H1 (cell line): ENCODE measurements at places on chromosomes 5 and 9.
A peak's percentile ranks its signal among the peaks of the same experiment; 100 is the strongest.

GRCh38 chr9:119487118-119487827 is 118.0 kb upstream of the BRINP1 start:
- no peak overlapping the region for H3K4me3 ChIP-seq
- no peaks in the 10 kb centered on the region for H3K36me3 ChIP-seq
- H3K4me1 ChIP-seq, result peaks cover 8% of the 10 kb centered on the region; the same call in 1 of the 2 replicates

DNA sequence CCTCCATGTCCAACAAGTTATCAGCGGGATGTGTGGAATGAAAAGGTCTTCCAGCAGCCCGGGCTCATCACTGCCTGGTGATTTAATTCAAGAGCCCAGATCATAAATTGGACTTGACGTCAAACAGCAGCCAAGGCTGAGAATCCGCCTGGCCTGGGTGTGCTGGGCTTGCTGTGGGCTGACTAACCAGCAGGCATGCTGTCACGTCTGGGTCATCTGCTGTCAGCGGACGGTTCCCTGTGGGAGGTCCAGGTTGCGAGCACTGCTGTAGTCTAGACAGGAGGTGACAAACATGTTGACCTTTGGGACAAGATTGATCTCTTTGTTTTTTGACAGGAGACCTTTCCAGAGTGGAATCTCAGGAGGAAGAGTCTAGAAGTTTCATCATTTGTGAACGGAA is 289.7 kb downstream of the OSTF1 start:
- H3K4me1 ChIP-seq, result no peaks in the 10 kb centered on the region
- H3K36me3 ChIP-seq, result no peaks in the 10 kb centered on the region
- DNase-seq, result no peak
- H3K4me3 ChIP-seq, result no peak overlapping the region

DNA sequence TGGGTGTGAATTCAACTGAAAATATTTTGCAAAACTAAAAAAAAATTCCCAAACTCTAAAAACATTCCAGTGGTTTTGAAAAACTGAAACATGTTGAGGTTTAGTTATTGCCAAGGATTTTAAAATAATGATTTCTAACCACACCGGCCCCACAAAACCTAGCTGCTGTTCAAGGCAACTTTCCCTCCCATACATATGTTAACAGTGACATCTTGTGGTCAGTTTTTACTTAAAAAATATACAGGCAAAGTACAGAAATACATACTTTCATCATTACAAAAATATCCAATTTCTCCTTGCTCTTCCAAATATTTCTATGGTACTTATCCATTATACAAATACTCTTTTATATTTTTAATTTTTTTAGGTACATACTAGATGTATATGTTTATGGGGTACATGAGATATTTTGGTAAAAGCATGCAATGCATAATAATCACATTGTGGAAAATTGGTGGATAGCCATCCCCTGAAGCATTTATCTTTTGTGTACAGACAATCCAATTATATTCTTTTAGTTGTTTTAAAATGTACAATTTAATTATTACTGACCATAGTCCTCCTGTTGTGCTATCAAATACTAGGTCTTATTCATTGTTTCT is 34.4 kb upstream of the MRPS30 start:
- H3K27me3 ChIP-seq, result no peaks in the 10 kb centered on the region
- no peaks in the 10 kb centered on the region for H3K36me3 ChIP-seq
- DNase-seq, result no peak
- H3K4me3 ChIP-seq, result no peak overlapping the region
- no peaks in the 10 kb centered on the region for H3K4me1 ChIP-seq

- DNase-seq, result no peak
- no peaks in the 10 kb centered on the region for H3K4me1 ChIP-seq
- no peaks in the 10 kb centered on the region for H3K36me3 ChIP-seq
- H3K27me3 ChIP-seq, result no peaks in the 10 kb centered on the region
- no peak overlapping the region for H3K27ac ChIP-seq
Observed at GRCh38 chr5:170206958-170207357, 25.8 kb upstream of the C5orf58 start.

DNA sequence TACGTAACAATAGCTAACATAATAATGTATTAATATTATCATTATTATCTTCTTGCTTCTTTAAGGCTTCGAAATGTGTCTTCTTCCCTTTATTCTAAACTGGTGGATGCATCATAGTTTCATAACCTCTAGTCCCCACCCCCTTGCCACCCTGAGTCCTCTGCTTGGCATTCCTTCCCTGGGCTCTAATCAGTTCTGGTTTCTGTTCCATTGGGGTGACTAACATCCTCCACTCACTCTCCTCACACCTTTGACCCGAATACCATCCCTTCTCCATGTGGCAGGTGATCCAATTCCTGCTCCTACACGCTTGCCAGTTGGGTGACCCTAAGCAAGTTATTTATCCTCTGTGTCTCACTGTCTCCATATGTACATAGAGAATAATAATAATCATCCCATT is 286.1 kb downstream of the TRPM3 start:
- H3K36me3 ChIP-seq, result no peaks in the 10 kb centered on the region
- no peak for DNase-seq
- no peak overlapping the region for H3K4me3 ChIP-seq
- no peaks in the 10 kb centered on the region for H3K27me3 ChIP-seq

DNA sequence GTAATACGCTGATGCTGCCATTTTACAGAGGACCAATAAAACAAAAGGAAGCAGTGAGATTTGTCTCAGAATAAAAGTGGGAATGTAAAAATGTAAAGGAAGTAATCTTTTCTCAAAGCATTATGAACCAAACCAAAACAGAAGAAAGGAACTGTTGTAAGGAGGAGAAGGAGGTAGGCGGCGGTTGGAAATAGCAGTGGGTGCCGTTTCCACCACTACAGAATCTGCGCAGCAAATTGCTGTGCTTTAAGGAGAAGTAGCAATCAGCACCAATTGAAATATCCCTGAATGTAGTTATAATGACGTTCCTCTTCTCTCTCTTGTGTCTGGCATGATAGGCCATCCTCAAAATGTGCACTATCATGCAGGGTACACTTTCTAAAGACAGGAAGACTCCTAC is 455.1 kb upstream of the TLE4 start:
- H3K27me3 ChIP-seq, result no peaks in the 10 kb centered on the region
- DNase-seq, result no peak
- no peaks in the 10 kb centered on the region for H3K36me3 ChIP-seq
- no peak overlapping the region for H3K27ac ChIP-seq
- H3K4me1 ChIP-seq, result no peaks in the 10 kb centered on the region
- H3K4me3 ChIP-seq, result no peak overlapping the region

- H3K4me3 ChIP-seq, result no peak overlapping the region
- no peaks in the 10 kb centered on the region for H3K36me3 ChIP-seq
- no peaks in the 10 kb centered on the region for H3K4me1 ChIP-seq
Observed at GRCh38 chr9:12972608-12973589, 198.1 kb downstream of the LURAP1L start.

DNA sequence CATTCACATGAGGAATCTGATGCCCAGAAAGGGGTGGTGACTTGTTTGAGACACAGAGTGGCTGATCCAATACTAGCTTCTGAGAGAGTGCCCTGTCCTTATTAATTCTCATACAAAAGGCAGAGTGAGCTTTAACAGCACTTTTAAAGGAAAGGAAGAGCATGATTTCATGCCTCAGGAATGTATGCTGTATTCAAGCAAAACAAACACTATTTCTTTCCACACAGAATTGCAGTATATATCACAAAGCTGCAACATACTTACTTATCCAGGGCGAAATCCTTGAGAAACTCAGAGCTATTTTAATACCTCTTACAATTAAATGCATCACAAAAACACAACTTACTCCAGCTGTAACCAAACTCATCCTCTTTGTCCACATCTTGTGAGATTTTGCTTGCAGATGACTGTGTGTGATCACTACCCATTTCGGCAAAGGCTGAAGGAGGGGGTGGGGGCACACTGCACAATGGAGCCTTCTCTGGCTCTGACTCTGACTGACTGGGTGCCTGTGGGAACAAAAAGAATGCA is 139.8 kb downstream of the MPDZ start:
- peaks cover 5% of the 10 kb centered on the region for H3K4me1 ChIP-seq
- peaks cover 13% of the 10 kb centered on the region for H3K36me3 ChIP-seq
- no peak overlapping the region for H3K27ac ChIP-seq
- no peaks in the 10 kb centered on the region for H3K27me3 ChIP-seq
- DNase-seq, result no peak

GRCh38 chr9:120710110-120710981 is 3.9 kb downstream of the MEGF9 start:
- no peak overlapping the region for H3K4me3 ChIP-seq
- H3K27ac ChIP-seq, result no peak overlapping the region
- H3K4me1 ChIP-seq, result peaks cover 6% of the 10 kb centered on the region; the same call in 1 of the 2 replicates
- H3K27me3 ChIP-seq, result peaks cover 14% of the 10 kb centered on the region; the same call in 1 of the 2 replicates
- no peak for DNase-seq
- no peaks in the 10 kb centered on the region for H3K36me3 ChIP-seq

DNA sequence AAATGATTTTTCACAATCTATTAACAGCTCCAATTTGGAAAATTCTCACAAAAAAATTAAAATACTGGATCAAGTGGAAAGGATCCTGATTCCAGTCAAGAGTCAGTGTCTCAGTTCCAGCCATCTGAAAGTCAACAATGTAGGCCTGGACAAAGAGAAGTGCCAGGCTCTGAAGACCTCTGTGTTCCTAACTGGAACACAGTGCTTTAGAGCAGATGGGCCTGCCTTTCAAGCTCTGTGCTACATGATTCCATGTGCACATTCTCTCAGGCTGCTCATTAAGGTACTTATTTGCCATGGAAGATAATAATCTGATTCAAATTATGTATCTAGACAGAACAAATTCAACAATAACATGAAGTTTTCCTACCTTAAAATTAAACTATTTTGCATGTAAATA is 30.2 kb upstream of the ALDH1A1 start:
- no peak overlapping the region for H3K27ac ChIP-seq
- no peak overlapping the region for H3K4me3 ChIP-seq
- no peaks in the 10 kb centered on the region for H3K36me3 ChIP-seq
- DNase-seq, result no peak
- no peaks in the 10 kb centered on the region for H3K4me1 ChIP-seq

GRCh38 chr5:134911285-134912206 is 6.6 kb downstream of the PCBD2 start:
- no peak overlapping the region for H3K27ac ChIP-seq
- H3K4me3 ChIP-seq, result no peak overlapping the region
- peaks cover 3% of the 10 kb centered on the region; the same call in 1 of the 2 replicates for H3K36me3 ChIP-seq
- no peak for DNase-seq

DNA sequence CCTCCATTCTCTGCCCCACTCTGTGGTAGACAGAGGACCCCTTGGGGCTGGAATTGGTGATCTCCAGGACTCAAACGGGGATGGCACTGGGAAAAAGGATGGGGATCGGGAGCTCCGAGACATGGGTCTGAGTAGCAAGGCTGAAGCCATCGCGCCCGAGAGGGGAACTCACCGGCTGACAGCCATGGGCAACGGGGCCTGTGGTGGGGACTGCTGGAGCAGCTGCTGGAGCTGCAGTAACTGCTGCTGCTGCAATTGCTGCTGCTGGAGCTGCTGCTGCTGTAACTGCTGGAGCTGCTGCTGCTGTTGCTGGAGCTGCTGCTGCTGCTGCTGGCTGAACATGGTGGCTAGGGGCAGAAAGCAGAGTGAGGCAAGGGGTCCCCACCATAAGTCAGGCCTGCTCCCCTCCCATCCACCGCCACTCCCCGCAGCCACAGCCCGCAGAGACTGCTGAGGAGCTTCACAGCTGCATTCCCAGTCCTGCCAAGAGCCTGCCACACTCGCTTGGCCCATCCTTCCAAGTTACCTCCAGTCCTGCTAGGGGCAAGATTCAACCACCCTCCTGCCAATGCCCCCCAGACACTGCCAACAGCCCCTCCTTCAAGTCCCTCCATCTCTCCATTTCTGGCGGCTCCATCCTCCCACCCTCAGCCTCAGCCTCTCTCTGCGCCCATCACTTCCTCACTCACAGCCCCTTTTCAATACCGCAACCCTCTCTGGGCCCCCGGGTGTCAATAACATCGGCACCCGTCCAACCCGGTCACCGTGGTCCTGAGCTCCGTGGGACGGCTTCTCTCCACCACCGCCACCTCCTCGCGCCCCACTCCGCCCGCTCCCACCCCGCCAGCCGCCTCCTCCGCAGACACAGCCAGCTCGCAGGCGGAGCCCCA is 611 bp downstream of the CIZ1 start:
- H3K4me1 ChIP-seq, result no peaks in the 10 kb centered on the region
- H3K27ac ChIP-seq, result no peak overlapping the region; the same call in 1 of the 2 replicates
- peak; percentile 51 for DNase-seq
- no peaks in the 10 kb centered on the region for H3K27me3 ChIP-seq
- 0 out of 2 replicates have a peak, but pooled peaks cover 2% of the 10 kb centered on the region for H3K36me3 ChIP-seq
- peak overlapping the region; percentile 75 for H3K4me3 ChIP-seq

GRCh38 chr5:157275403-157275802 is 9.5 kb downstream of the CYFIP2 start:
- H3K36me3 ChIP-seq, result no peaks in the 10 kb centered on the region
- H3K27ac ChIP-seq, result no peak overlapping the region
- no peaks in the 10 kb centered on the region for H3K27me3 ChIP-seq
- no peak for DNase-seq

DNA sequence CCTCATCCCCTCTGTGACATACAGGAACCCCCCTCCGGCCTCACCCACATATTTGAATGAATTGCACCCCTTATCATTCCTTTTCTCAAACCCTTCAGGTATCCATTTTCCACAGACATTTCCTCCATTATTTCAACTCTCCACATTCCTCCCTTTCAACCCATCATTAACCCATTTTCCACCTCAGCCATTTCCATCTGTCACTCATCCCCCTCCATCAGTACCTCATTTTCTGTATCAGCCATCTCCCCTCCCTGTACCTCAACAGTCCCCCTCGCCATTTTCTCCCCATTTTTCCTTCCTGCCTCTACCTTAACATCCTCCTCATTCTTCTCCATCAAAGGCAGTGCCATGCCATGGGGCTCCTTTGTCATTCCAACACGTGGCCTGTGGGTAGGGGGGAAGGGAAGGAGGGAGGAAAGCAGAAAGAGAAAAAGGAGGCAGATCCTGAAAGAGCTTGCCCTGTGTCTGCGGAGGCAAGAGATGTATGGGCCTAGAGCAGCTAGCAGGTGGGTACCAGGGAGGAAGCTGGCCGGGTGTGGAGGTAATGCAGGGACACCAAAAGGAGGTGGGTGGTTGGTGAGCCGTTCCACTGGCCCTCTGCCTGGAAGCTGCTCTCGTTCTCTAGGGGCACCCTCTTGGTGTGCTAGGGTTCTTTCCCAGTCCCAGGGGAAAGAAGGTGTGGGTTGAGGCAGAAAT is 1.5 kb downstream of the DNAJB5 start:
- peak overlapping the region; percentile 67 for H3K4me3 ChIP-seq
- no peaks in the 10 kb centered on the region for H3K27me3 ChIP-seq
- no peak for DNase-seq
- peaks cover 46% of the 10 kb centered on the region for H3K4me1 ChIP-seq

GRCh38 chr5:78765756-78766411 is 117.3 kb upstream of the LHFPL2 start:
- no peaks in the 10 kb centered on the region for H3K36me3 ChIP-seq
- no peak overlapping the region for H3K27ac ChIP-seq
- DNase-seq, result no peak
- H3K4me3 ChIP-seq, result no peak overlapping the region
- no peaks in the 10 kb centered on the region for H3K4me1 ChIP-seq

- H3K27me3 ChIP-seq, result no peaks in the 10 kb centered on the region
- H3K27ac ChIP-seq, result no peak overlapping the region
- DNase-seq, result no peak
- H3K4me3 ChIP-seq, result no peak overlapping the region
Observed at GRCh38 chr9:94622087-94622800, 17.1 kb downstream of the FBP1 start.

GRCh38 chr9:708182-708550 is 133.3 kb upstream of the DMRT1 start:
- no peak overlapping the region for H3K27ac ChIP-seq
- H3K4me3 ChIP-seq, result no peak overlapping the region
- peaks cover 2% of the 10 kb centered on the region for H3K4me1 ChIP-seq
- DNase-seq, result no peak

- no peaks in the 10 kb centered on the region for H3K36me3 ChIP-seq
- no peaks in the 10 kb centered on the region for H3K4me1 ChIP-seq
- H3K27me3 ChIP-seq, result no peaks in the 10 kb centered on the region
- no peak overlapping the region for H3K27ac ChIP-seq
Observed at GRCh38 chr9:107665057-107665456, 175.5 kb upstream of the KLF4 start.
